ENCODE measurements at places on chromosomes 5 and 9.

DNA sequence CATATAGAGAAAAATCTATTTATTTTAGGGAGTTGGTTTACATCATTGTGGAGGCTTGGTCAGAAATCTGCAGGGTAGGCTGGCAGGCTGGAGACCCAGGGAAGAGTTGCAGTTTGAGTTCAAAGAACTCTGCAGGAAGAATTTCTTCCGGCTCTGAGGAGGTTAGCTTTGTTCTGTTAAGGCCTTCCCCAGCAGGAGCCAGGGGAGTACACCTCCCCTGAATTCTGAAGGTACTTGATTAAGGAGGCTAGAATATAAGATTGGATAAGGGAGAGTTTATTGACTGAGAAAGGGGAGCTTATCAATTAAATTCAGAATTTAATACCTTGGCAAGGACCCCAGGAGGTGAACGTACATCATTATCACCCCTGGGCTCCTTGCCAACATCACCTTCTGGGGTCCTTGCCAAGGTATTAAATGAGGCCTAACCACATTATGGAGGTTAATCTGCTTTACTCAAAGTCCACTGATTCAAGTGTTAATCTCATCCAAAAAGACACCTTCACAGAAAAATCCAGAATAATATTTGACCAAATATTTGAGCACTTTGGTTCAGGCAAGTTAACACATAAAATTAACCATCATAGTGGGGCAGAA, 351.7 kb downstream of the CWC27 start:
- DNase-seq, result no peak

GRCh38 chr9:83636813-83637212, 13.9 kb downstream of the IDNK start:
- no peak for DNase-seq

GRCh38 chr5:6162175-6162574, 216.2 kb downstream of the MED10 start:
- no peak for DNase-seq

GRCh38 chr5:145293716-145294115, 541.4 kb downstream of the PRELID2 start:
- no peak for DNase-seq

GRCh38 chr9:114065304-114065703, 12.8 kb downstream of the AMBP start:
- no peak for DNase-seq

- DNase-seq, result no peak
These were observed 407.6 kb downstream of the DNAH5 start for GRCh38 chr5:13536933-13537332.
